ENCODE measurements at places on chromosomes 7 and 10.

DNA sequence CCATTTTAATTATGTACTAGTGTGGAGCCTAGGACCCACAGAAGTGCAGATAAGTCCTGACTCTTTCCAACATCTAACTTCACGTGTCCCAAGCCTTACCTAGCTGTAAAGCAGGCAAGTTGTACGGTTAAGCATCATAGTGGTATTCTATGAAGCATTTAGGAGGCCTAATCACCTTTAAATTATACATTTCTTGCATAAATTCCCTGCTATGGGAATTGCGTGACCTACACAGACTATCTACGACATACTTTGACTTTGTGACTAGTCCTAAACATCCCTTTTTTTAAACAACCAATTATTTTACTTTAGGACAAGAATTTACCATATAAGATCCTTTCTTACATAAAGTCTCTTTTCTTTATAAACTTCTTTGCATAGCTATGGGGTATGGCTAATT is 37.7 kb upstream of the LRGUK start:
- H3K4me1 ChIP-seq = no peaks in the 10 kb centered on the region
- no peak for DNase-seq
- H3K27ac ChIP-seq = no peak overlapping the region
- peaks cover 5% of the 10 kb centered on the region for H3K36me3 ChIP-seq
- no peaks in the 10 kb centered on the region for H3K27me3 ChIP-seq
- H3K4me3 ChIP-seq = no peak overlapping the region

- no peak for DNase-seq
- no peak overlapping the region for H3K27ac ChIP-seq
- no peaks in the 10 kb centered on the region for H3K36me3 ChIP-seq
- H3K27me3 ChIP-seq = no peaks in the 10 kb centered on the region
- H3K4me3 ChIP-seq = no peak overlapping the region
- H3K4me1 ChIP-seq = no peaks in the 10 kb centered on the region
Observed at GRCh38 chr10:126997801-126998590, 92.8 kb downstream of the DOCK1 start.

GRCh38 chr10:8130973-8131911 is 76.8 kb downstream of the GATA3 start:
- peaks cover 41% of the 10 kb centered on the region for H3K4me1 ChIP-seq
- no peaks in the 10 kb centered on the region for H3K36me3 ChIP-seq
- DNase-seq = peak; percentile 43
- no peaks in the 10 kb centered on the region for H3K27me3 ChIP-seq
- peak overlapping the region; percentile 2 for H3K4me3 ChIP-seq

- H3K4me3 ChIP-seq = peak overlapping the region; percentile 51
- H3K27ac ChIP-seq = peak overlapping the region; percentile 84
Observed at GRCh38 chr10:29689001-29689400, 54.2 kb upstream of the SVIL start.

GRCh38 chr10:90813594-90814365 is 44.1 kb downstream of the HTR7 start:
- H3K27me3 ChIP-seq = peaks cover 8% of the 10 kb centered on the region
- no peak for DNase-seq
- H3K27ac ChIP-seq = no peak overlapping the region
- H3K4me3 ChIP-seq = no peak overlapping the region
- no peaks in the 10 kb centered on the region for H3K36me3 ChIP-seq

GRCh38 chr7:27088002-27088922 is 7.5 kb downstream of the HOXA1 start:
- DNase-seq = no peak
- H3K36me3 ChIP-seq = no peaks in the 10 kb centered on the region
- peak overlapping the region; percentile 31 for H3K4me3 ChIP-seq
- peaks cover 10% of the 10 kb centered on the region for H3K4me1 ChIP-seq
- no peak overlapping the region for H3K27ac ChIP-seq

- H3K27ac ChIP-seq = no peak overlapping the region
- H3K4me3 ChIP-seq = no peak overlapping the region
- H3K4me1 ChIP-seq = peaks cover 6% of the 10 kb centered on the region
- H3K27me3 ChIP-seq = peaks cover 85% of the 10 kb centered on the region
- no peaks in the 10 kb centered on the region for H3K36me3 ChIP-seq
Observed at GRCh38 chr7:150803161-150803860, 2.7 kb downstream of the TMEM176A start.

- DNase-seq = no peak
- H3K27ac ChIP-seq = no peak overlapping the region
Observed at GRCh38 chr7:4071370-4072058, 610.6 kb upstream of the FOXK1 start.

GRCh38 chr10:459743-460142 is 229.7 kb downstream of the DIP2C start:
- no peak overlapping the region for H3K27ac ChIP-seq
- H3K36me3 ChIP-seq = peaks cover 2% of the 10 kb centered on the region
- H3K27me3 ChIP-seq = no peaks in the 10 kb centered on the region
- H3K4me3 ChIP-seq = no peak overlapping the region
- DNase-seq = no peak

Measured in activated T-cell treated with anti-CD3 and anti-CD28 coated beads, Interleukin-2, amount 50 U/mL, for 24 hours (primary cell).